ENCODE measurements at places on chromosomes 12 and 14.

- peak; percentile 41 for DNase-seq
Observed at GRCh38 chr14:69610874-69611171, 573 bp upstream of the SUSD6 start.

DNA sequence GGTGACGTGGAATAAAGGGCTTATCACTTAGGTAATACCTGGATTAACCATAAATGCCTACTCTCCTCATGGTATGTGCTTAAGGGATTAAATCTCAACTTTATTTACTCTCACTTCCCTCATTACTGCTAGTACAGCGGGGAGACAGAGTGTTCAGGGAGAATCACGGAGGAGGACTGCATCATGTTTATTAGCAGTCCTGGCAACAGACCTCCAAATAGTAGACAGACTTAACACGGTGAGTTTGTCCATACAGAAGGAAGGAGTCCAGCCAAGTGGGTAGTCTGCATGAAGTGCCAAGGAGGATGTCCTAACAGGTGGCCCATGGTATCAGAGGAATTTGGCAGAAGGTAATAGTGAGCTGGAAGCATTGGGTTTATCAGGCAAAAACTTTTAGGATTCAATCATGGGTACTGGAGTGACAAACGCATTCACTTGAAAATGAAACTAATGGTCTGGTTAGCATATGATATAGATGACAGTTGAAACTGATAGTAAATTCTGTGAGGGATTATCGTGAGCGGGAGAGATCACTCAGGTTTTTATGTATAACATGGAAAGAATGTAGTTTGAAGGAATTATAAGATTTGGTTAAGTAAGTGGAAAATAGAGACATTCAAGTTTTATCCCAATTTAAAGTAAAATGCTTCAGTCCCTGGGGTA lies 471.8 kb downstream of the TMEM117 start:
- no peak for DNase-seq

DNA sequence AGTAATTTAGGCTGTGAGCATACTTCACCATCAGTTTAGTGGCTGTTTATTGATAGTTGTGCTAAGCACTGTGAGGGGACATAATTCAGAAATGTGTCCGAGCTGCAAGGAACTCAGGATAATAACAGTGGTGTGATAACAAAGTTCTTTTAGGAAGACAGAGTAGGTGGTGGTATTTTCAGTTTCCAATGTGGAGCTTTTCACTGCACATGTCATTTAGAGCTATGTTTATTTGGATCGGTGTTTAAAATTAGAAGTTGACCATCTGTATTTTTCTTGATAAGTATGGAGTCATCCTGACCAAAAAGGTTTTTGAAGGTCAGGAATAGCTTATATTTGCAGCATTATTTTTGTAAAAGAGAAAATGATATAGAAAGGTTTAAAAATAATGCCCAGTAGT lies 443.5 kb downstream of the TMTC2 start:
- DNase-seq, result no peak

- no peak for DNase-seq
Observed at GRCh38 chr14:73325063-73325462, 87.8 kb downstream of the PAPLN start.

DNA sequence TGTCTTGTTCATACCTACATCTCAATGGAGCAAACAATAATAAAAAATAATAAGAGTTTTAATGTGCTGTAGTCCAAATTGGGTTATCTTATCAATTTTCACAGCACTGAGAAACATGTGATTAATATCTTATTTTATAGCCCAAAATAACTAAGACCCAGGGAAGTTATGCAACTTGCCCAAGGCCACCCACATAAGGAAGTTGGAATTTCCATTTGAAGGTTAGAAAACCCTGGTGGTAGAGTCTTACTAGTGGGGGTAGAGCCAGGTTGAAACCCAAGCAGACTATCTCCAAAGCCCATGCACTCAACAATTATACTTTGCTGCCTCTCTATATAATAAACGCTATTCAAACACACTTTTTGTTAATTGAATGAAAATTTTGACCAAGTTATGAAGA lies 270.0 kb upstream of the CAND1 start:
- DNase-seq, result no peak

- no peak for DNase-seq
Observed at GRCh38 chr12:14714437-14714836, 18.0 kb upstream of the GUCY2C start.

DNA sequence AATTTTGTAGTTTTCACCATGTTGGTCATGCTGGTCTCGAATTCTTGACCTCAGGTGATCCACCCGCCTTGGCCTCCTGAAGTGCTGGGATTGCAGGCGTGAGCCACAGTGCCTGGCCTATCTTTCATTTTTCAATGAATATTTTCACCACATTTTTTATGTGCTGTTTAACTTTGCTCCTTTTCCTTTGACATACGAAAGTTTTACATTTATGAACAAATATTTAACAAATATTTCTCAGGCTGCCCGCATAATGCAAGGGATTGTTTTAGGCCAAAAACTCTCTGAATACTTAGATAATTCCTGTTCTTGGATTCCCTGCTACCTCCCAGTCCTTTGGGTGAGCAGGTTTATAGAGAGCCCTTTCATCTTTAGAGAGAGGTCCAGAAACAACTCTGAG lies 8.7 kb upstream of the CHST11 start:
- DNase-seq, result no peak

DNA sequence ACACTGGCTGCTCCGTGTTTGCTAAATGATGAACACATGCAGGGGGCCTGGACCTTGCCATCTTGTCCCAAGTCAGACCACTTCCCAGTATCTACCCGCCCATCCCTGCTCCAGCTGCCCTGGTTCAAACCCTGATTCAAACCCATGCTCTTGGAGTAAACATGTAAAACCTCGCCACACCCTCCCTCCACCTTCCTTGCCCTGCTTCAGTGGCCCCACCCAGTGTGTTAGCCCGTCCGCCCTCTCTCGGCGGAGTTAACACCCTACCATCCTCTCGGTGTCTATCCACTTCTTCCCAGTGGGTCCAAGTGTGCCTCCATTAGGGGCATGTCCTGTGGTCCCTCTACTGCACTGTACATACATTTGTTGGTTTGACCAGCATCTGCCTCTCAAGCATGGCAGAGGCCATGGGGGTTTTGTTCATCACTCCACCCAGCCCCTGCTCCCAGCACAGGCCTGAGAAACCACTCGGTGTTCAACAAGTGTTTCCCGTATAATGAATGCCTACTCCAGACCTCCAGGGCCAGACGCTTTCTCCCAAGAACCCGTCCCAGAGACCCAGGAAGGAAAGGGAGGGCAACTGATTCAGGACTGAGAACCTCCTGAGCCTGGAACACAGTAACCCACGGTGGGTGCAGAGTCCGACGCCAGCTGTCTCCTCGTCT lies 37.1 kb downstream of the P2RX4 start:
- no peak for DNase-seq

GRCh38 chr14:68208626-68209317 lies 389.2 kb downstream of the RAD51B start:
- DNase-seq, result no peak

GRCh38 chr12:54369597-54370131 lies 5.4 kb upstream of the GPR84 start:
- DNase-seq, result no peak

DNA sequence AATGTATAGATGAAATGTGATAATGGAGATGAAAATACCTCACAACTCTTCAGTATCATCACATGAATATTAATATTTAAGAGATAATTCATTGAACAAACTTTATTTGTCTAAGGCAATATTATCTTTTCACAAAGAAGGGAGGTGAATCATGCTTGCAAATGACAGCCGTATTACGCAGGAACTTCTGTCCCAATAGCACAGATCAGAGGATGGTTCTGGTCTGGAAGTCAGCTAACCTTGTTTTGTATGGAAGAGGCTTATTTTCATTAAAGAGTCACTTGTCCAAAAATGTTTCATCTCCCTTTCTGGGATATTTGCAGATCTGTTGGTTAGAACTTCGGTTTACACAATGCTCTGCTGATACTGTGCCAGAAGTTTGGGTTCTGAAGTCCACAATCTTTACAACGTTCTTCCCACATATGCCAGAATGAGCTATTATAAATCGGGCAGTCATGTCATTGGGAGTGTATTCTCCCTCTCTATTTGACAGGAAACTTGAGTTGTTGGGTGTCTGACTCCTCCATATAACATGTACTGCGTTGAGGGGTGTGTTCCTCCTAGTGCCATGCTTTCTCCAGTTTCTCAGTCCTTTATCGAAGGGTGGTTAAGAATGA lies 29.8 kb downstream of the YY1 start:
- DNase-seq, result no peak

DNA sequence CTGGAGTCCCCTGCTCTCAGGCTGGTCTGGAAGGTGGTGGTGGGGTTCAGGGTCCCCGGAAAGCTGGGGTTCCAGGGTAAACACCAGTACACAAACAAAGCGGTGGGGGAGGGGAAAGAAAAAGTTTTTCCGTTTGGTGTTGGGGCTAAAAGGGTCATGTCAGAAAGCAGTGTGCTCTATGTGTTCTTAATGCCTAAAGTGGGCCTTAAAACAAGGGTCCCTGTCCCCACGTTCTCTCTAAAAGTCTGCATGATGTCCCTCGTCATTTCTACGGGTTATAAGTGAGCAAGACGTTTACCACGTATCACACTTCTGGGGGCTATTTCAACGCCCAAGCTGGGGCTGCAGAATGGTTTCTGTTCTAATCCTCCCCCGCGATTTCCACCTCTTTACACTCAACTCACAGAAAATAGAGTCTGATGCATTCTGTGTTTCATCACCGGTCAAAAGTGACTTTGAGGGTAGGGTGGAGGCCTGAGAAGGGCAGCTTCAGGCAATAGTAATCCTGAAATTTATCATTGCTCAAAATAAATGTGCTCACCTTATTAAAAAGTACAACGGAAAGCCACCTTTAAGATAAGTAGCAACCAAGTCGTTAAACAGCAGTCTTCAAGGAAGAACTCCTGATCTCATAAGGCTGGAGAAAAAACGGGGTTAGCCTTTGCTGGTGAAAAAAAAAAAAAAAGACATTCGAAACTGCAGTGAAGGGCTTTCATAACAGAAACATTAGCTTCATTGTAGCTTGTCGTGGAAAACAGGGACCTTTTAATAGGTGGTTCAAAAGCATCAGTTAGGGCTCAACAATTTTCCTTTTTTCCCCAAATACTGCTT lies 63.9 kb upstream of the PTGR2 start:
- DNase-seq, result no peak

GRCh38 chr14:25846246-25846645 lies 751.6 kb downstream of the NOVA1 start:
- DNase-seq, result no peak

GRCh38 chr14:38108681-38109080 lies 99.0 kb upstream of the SSTR1 start:
- no peak for DNase-seq

DNA sequence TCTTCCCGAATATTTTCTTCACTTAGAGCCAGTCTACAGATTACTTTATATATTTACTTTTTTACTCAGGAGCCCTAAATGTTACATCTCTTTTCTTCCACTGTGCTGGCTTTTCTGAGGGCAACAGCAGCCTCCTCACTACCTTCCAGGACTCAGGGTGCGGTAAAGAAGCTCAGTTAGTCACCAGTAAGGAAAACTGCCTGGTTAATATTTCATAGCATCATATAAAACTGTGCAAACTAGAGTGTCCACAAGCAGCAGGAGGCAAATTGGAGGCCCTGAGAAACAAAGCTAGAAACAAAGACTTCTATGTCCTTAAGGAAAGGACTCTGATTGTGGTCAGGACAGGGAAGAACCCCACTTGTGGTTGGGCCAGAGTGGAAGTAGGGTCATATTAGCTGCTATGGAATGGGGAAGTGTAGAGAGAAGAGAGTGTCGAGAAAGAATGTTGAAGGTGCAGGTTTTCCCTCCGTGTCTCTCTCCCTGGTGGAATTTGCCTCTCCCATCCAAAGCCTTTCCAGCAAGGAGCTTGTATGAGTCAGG lies 220.1 kb downstream of the SLC15A4 start:
- no peak for DNase-seq

Measured in SK-N-SH (cell line).